Dorsolateral prefrontal cortex (tissue), 122 donors: ENCODE measurements at places on chromosomes 2 and 18. TPM values are rescaled to one million over a fixed set of nuclear protein-coding genes. Genes with fewer than 3 reads are reported as not detected.

CYP27C1 gene
- 0.31 TPM for total RNA-seq

RHBDD1 gene
- 61.1 TPM for total RNA-seq

ZSWIM2 gene
- 0.83 TPM for total RNA-seq

CFAP53 gene
- 2.5 TPM for total RNA-seq

LRATD1 gene
- total RNA-seq: 36.9 TPM

OSBPL1A gene
- 205 TPM for total RNA-seq

C2orf81 gene
- total RNA-seq: 6.9 TPM

LOXHD1 gene
- 1.3 TPM for total RNA-seq

SLC66A2 gene
- total RNA-seq: 85.9 TPM

ANAPC1 gene
- 57.0 TPM for total RNA-seq

DNA sequence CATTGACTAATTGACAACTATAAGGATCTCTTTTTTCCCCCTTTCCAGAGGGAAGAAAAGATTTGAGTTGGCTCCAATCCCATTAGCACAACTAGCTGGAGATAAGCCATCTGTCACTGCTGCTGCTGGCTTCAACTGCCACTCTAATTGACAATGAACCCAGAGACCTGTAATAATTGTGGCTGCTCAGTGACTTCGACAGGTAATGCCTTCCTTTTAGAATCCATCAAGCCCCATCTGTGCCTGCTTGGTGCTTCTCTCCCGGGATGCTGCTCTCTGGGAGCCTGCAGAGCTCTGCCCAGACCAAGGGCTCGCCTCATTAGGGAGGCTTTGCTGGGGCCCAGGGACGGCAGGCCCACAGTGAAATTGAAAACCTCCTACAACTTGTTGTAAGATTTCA is 376.7 kb upstream of the SOX11 start:
- no peak for DNase-seq

GRCh38 chr2:239674981-239675825 is 274.4 kb upstream of the HDAC4 start:
- no peak for DNase-seq

DNA sequence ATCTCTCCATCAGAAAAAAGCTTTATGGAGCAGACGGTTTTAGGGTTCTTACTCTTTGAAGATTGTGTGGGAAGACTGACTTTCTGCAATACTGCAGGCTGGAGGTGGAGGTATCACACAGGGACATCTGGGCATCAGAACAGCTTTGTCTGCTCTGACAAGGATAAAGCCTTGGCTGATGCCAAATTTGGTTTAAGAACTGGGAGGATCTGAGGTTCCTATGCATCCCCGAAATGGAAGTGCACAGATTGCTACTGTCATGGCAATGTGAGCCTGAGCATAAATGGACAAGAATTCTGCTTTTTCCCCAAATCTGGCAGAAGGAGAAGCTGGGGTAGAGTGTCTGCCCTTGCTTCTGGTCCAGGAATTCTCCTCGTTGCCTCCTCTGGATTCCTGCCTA is 424.3 kb downstream of the SLC4A3 start:
- DNase-seq: no peak

DNA sequence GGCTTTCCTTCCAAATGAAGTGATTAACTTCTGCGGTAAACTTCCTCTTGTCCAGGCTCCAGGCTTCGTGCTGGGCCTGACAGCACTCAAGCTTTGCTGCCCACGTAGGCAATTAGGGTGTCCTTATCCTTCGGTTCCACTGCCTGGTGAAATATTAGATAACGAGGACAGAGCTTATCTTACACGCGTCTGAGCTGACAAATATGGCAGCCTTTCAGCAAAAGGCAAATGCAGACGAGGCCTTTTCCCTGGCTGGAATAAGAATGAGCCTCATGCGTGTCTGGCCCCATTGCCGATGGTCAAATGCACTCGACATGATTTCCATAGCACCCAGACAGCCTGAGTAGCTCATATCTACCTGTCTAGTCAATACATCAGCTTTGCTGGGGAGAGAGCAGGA is 141.5 kb downstream of the FAM210A start:
- DNase-seq: no peak

DNA sequence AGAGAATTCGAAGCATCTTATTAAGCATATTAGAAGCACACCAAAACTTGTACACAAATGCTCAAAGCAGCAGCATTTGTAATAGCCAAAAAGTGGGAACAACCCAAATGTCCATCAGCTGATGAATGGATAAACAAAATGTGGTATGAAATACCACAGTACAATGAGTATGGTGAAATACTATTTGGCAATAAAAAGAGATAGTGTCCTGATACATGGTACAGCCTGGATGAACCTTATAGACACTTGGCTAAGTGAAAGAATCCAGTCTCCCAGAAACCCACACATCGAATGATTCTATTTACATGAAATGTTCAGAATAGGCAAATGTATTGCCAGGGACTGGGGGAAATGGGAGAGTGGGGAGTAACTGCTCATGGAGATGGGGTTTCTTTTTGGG is 3.0 kb downstream of the SPATA3 start:
- no peak for DNase-seq

DNA sequence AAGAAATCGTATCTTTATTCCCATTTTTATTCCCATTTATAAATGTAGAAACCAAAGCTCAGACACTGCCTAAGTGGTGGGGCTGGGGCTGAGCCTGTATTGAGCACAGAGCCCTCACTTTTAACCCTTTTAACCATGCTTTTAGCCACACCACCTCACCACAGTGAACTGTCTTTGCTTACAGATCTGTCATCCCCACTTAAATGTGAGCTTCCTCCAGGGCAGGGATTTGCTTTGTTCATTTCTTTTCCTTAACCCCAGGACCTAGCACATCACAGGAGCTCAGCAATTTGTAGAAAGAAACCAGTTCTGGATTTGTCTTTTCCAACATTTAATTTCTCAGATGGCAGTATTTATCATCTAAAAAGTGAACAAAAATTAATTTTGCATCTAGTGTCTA is 2.2 kb downstream of the BOD1L2 start:
- no peak for DNase-seq

GRCh38 chr2:38856165-38856564 is 19.6 kb downstream of the DHX57 start:
- no peak for DNase-seq

- no peak for DNase-seq
Observed at GRCh38 chr2:9081750-9082149, 78.3 kb upstream of the MBOAT2 start.

- no peak for DNase-seq
Observed at GRCh38 chr2:148132412-148132811, 111.5 kb downstream of the MBD5 start.

GRCh38 chr2:133523406-133523805 is 44.9 kb downstream of the NCKAP5 start:
- DNase-seq: no peak

GRCh38 chr18:2222270-2223185 is 348.8 kb downstream of the METTL4 start:
- no peak for DNase-seq

- no peak for DNase-seq
Observed at GRCh38 chr18:55272510-55273243, 313.4 kb upstream of the CCDC68 start.

- no peak for DNase-seq
Observed at GRCh38 chr18:3209859-3210569, 9.8 kb downstream of the MYOM1 start.

GRCh38 chr2:53859206-53860181 is at the start of gene GPR75:
Gene GPR75, minus strand, starts transcription at chr2:53859967. Its CDS starts 5,211 bp downstream, at chr2:53854756.
- peak; percentile 88 for DNase-seq

DNA sequence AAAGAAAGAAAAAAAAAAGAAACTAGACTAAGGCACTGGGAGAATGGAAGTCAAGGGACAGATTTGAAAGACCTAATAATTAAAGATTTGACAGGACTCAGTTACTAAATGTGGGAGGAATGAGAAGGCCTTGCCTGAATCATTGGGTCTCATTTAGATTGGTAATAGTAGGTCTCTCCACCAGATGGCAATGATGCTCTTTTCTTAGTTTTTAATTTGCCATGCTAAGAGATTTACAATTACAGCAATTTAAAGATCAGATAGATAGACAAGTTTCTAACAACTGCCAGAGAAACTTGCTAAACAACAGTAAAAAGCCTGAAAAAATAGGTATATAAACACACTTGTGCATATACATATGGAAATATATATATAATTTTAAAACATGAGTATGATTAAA is 153.0 kb downstream of the TMEM247 start:
- no peak for DNase-seq

- no peak for DNase-seq
Observed at GRCh38 chr2:1521191-1521877, 108.1 kb downstream of the TPO start.

GRCh38 chr2:218257390-218257981 is 3.3 kb upstream of the GPBAR1 start:
- no peak for DNase-seq

- DNase-seq: no peak
Observed at GRCh38 chr18:27656167-27656778, 471.2 kb upstream of the CHST9 start.

- no peak for DNase-seq
Observed at GRCh38 chr2:208440716-208441115, 34.1 kb downstream of the PTH2R start.

GRCh38 chr18:33924576-33924975 is 300.1 kb downstream of the NOL4 start:
- no peak for DNase-seq
